T-helper 1 cell (primary cell): ENCODE measurements at places on chromosomes 12 and 14.

- no peak for DNase-seq
Observed at GRCh38 chr14:102375119-102375518, 12.4 kb downstream of the TECPR2 start.

DNA sequence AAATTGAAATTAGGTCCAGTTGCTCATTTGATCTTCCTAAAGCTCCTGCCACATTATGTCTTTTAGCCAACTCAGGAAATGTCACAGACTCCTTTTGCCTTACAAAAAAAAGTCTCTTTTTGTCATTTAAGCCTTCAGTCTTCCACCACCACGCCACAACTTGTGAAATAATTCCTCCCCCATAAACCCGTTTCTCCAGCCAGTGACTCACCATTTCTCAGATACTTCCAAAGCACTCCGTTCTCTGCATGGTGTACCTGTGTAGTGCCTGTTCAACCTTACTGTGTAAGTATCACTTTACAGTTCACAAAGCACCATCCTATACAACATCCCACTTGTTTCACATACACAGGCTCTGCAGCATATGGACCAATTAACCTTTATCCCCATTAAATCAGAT is 139.5 kb upstream of the AEBP2 start:
- DNase-seq, result no peak

- DNase-seq, result no peak
Observed at GRCh38 chr12:10829994-10830393, 3.8 kb upstream of the TAS2R10 start.

GRCh38 chr14:91786188-91786587 is 54.3 kb upstream of the CATSPERB start:
- DNase-seq, result no peak

- DNase-seq, result no peak
Observed at GRCh38 chr12:130713581-130713991, 2.5 kb downstream of the RIMBP2 start.

- DNase-seq, result no peak
Observed at GRCh38 chr14:24816011-24816928, 182.3 kb upstream of the GZMB start.

GRCh38 chr12:49748306-49748705 is 6.9 kb downstream of the TMBIM6 start:
- no peak for DNase-seq

DNA sequence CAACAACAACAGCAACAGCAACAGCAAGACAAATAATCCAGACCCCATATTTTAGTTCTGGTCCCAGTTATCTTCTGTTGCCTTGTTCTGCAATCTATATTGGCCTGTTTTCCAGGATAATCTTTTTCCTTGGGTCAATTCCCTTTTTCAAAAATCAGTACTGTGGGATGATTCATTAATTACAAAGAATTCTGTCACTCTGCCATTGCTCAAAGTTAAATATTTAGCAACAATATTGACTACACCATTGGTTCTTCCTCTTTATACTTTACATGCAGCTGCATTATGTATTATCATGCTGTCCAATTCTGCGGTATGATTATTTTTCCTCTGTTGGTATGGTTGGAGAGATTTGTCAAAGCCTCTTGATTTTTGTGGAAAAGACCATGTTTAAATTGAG is 10.1 kb upstream of the GALNT8 start:
- DNase-seq, result no peak
